Activated T-cell treated with anti-CD3 and anti-CD28 coated beads for 48 hours (primary cell): ENCODE measurements at places on chromosomes 4 and X.

DNA sequence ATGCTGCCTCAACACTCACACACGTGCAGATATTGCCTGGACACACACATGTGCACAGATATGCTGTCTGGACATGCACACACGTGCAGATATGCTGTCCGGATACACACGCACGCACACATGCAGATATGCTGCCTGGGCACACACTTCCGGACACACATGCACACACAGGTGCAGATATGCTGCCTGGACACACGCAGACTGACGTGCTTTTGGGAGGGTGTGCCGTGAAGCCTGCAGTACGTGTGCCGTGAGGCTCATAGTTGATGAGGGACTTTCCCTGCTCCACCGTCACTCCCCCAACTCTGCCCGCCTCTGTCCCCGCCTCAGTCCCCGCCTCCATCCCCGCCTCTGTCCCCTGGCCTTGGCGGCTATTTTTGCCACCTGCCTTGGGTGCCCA, 14.7 kb downstream of the FGFRL1 start:
- peak; percentile 41 for DNase-seq

- DNase-seq: peak; percentile 6
Observed at GRCh38 chrX:1093121-1093520, 119.3 kb downstream of the CRLF2 start.

DNA sequence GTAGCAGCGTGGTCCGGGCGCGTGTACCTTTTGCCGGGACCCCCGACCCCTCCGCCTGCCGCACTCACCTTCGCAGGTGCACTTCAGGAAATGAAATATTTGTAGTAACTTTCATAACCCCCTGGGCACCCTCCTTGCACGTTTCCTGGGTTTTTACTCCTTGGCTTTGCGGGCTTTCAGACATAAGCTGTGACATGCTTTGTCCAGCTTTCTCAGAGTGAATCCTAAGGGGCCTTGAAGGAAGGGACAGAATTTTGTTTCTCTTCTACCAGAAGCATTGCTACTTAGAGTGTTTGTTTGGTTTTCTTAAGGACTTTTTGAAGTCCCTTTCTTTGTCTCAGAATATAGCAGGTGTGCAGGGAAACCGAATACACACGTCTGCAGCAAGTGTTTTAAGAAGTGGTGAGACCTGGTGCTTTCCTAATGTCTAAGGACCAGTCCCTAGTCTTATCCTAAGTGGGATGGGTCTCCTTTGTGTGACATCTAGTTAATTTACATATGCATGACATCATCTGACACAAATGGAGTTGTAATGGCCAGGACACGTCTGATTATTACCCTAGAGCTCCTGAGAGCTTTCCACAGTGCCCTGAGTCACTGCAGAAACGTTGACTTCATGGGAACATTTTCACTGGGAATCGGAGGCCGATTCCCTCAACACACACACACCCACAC, 1.3 kb downstream of the FAM149A start:
- no peak for DNase-seq

- no peak for DNase-seq
Observed at GRCh38 chrX:72176981-72177380, 4.6 kb upstream of the PIN4 start.

- DNase-seq: no peak
Observed at GRCh38 chr4:6929812-6930464, 20.3 kb downstream of the TBC1D14 start.

GRCh38 chr4:145679520-145679919, 426 bp upstream of the C4orf51 start:
- no peak for DNase-seq

GRCh38 chr4:7867191-7867590, 72.5 kb downstream of the AFAP1 start:
- DNase-seq: no peak

- no peak for DNase-seq
Observed at GRCh38 chr4:164952551-164952950, 24.9 kb downstream of the TRIM61 start.

DNA sequence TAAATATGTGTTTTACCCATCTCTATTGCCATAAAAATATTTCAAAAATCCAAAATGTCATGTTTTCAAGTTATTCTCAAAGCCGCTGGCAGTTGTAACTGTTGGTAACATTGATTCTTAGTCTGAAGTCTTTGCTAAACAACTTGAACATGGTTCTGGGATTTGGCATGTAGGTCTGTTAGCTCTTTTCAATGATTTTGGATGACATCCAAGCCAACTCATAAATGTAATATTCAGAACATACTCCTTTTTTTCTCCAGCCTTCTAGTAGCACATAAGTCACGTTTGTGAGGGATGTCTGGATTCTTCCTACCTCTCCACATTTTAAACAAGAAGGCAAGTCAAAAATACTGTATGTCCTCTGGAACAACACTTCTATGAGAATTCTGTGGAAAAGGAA, 305.3 kb downstream of the PRR32 start:
- no peak for DNase-seq

DNA sequence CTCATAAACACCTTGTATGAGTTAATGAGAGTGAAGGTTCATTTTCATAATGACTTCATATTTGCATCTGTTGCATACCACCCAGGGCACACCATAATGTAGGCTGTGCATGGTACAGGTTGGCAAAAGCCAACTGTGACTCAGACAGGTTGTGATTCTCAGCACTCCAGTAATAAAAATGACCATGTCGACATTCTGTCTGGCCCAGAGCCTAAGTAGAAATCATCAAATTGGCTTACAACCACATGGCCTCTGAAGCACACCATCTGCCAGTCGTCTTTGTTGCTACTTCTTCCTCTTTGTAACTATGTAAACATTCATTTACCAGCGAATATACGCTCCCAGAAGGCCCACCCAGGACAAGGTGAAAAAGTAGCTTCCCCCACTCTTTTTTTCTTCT, 459.5 kb downstream of the GASK1B start:
- no peak for DNase-seq

DNA sequence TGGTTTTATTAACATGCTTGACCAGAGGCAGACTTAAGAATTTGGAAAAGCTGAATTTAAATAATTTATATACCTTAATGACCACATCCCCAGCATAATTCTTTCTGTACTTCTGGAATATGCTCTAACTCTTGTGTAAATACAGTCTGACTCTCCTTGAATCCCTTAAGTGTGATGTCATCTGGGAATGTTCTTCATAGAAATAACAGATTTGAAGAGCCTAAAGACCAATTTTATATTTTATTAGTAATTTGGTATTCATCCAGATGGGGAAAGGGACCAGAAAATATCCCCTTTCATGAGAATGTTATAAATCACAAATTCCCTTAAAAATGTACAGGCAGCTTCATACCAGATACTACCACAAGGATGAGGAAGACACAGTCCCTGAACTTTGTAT, 58.3 kb downstream of the KCNIP4 start:
- DNase-seq: no peak

DNA sequence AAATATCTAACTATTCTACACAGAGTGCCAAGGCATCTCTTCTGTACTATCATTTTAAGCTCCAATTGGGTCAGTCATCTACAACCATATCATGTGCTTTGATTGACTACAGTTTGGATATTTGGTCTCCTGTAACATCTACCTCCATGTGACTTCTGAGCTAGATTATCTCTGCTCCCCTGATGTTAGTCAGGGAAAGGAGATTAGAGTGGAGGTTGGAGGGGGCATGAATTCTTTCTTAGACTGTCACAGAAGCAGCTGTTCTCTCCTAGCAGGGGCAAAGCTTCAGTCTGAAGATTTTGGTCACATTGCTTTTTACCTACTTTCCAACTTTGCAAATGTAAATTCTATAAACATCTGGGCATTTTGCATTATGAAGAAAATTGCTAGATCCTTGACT, 62.6 kb upstream of the C4orf54 start:
- DNase-seq: no peak

GRCh38 chrX:13043138-13043537, 1.3 kb downstream of the FAM9C start:
- no peak for DNase-seq

DNA sequence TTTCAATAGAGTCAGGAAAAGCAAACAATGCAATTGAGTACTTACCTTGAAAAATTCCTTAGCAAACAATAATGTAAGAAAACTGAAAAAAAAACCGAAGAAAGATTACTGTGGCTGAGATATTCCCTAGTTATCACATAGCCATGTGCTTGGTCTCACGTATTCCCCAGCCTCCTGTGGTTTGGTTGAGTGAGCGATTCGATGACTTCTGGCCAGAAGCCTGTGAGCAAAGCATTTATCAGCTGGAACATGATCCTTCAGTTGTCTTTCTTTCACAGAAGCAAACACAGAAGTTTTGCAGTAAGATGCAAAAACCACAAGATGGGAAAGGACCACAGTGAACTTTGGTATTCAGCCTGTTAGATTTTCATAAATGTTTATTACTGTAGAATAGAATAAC, 1754.3 kb upstream of the AGA start:
- no peak for DNase-seq

- DNase-seq: no peak
Observed at GRCh38 chrX:130340271-130340670, 552 bp downstream of the SLC25A14 start.

DNA sequence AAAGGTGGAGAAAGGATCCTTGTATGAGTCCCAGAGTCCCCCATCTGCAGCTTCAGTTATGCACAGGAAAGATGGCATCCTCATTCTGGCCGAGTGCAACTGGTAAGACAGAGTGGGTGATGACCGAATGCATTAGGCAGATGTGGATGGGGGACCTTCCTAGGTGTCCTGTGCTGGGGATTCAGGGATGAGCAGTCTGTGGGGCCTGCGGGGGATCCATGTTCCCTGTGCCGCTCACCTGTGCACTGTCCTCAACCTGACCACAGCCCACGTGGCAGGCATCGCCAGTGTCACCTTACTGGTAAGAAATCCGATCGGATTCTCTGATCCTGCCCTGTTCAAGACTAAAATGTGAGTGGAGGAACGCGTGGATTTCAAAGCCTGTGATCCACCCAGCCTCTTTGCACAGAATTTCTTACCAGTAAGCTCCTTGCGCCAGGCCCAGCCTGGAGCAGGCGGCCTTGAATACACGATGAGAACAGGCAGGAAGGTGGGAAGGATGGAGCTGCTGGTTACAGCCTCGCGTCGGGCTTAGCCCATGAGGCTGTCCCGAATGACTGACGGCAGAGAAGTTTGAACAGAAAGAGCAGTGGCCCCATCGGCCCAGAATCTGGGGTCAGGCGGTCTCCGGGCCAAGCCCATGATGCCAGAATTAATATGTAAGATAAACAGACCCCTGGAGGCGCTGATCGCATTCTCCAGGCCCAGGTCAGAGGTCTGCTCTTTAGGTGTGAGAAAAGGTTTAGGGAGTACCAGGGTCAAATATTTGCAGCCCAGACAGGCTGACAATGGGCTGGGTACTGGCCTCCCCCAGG, 56.5 kb downstream of the CPZ start:
- no peak for DNase-seq

DNA sequence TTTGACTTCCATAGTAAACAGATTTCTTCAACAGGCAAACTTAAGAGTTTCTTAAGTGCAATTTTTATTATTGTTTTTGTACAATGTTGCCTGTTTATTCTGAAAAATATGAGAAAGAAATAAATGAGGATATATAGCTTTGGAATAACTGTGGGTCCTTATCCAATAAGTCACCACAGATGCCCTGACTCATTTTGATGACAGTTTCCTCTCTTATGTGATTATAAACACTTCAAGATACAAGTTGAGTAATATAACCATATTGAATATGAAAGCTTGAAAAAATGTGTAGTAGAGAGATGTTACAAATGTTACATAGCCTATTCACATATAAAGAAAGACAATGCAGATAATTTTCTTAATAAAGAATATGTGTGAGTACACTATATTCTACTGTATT, 931.6 kb downstream of the RAPGEF2 start:
- no peak for DNase-seq

- no peak for DNase-seq
Observed at GRCh38 chr4:63788271-63788670, 621.0 kb downstream of the TECRL start.

- DNase-seq: no peak
Observed at GRCh38 chr4:104351706-104352105, 143.0 kb downstream of the CXXC4 start.

DNA sequence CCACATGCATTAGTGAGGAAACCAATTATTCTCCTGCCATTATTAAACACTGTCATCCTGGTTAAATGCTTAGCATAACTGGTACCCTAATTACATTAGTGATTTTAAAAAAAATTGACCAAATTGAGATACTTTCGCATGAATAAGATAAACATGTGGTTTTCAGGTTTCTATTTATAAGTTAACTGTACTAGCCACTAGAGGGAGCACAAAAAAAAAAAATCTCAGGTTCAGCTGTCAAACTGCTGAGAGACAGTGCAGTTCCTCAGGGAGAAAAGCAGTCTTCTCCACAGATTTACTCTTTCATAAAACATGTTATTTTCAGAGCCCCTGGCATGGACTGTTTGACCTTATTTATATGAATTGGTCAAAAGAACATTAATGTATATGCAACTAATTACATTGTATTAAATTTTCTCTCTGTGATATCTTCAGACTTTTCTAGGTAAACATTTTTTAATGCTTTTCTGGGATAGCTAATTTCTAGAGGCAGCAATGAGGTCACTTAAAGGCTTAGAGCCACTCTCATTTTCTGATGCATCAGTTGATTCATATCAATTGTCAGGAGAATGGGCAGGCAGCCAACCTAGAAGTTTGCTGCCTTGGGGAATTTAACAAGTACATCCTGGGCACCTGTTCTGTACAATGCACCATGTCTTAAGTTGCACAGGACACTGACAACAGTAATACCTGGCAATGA, 167.5 kb downstream of the CDS1 start:
- no peak for DNase-seq

DNA sequence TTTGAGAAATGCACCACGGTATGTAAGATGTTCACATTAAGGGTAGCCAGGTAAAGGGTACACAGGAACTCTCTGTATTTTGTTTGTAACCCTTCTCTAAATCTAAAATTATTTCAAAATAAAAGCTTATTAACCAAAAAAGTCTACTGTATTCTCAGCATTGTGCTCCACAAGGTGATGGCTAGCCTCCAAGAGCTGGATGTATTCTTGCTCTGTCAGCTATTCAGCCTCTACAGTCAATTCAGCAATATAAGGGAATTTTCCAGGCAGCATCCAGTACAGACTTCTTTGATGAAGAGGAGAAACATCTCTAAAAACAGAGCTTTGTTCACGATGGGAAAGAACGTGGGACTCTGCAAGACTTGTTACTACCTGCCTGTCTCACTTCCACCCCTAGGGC, 63.5 kb upstream of the MAOA start:
- DNase-seq: no peak
